8988T (cell line): ENCODE measurements at places on chromosomes 6 and 20.

DNA sequence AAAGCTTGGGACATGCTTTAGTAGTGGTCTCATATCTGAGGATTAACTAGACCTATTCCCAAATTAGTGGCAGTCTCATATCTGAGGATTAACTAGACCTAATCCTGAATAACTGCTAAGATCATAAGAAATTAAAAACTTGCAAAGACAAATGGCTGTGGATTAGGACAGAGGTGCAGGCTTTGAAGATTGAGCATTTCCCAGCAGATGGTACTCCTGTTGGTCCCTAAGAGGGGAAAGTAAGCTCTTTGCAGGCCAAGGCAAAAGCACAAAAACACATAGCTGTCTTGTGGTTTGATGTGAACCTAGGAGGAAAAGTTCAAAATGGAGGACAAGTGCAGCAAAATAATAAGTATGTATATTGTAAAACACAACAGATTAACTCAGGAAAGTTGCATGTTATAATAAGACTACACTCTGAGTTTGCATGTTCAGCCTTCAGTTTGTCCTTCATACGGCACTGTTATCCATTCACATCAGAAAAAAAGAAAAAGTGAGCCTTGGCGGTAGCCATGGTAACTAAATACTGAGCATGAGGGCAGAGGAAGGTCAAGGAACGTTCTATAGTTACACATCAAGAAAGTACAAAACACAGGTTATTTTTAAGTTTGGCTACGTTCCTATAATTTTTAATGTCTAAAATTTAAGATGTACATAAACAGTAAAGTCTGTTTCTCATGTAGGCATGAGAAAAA, 62.8 kb downstream of the FILIP1 start:
- DNase-seq, result no peak

DNA sequence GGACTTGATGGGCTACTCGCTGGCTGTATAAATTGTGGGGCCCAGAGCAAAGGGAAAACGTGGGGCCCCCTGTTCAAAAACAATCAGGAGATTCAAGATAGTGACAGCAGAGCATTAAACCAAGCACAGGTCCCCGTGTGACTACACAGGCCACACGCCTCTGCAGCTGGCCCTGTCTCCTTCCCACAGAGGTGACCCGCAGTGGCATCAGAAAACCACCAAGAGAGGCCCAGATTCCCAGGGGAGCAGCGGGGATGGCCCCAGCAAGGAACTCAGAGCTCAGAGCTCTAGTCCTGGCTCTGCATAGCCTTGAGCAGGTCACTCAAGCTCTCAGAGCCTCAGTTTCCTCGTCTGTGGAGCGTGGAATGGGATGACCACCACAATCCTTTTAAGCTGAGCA, 57.6 kb downstream of the CPNE5 start:
- no peak for DNase-seq

GRCh38 chr20:18973529-18974173, 160.1 kb downstream of the SCP2D1 start:
- DNase-seq, result no peak

- no peak for DNase-seq
Observed at GRCh38 chr20:64052987-64053840, 3.8 kb upstream of the SOX18 start.

- DNase-seq, result no peak
Observed at GRCh38 chr6:16600701-16601100, 160.6 kb downstream of the ATXN1 start.

- DNase-seq, result no peak
Observed at GRCh38 chr6:99011151-99011550, 63.4 kb upstream of the FBXL4 start.

DNA sequence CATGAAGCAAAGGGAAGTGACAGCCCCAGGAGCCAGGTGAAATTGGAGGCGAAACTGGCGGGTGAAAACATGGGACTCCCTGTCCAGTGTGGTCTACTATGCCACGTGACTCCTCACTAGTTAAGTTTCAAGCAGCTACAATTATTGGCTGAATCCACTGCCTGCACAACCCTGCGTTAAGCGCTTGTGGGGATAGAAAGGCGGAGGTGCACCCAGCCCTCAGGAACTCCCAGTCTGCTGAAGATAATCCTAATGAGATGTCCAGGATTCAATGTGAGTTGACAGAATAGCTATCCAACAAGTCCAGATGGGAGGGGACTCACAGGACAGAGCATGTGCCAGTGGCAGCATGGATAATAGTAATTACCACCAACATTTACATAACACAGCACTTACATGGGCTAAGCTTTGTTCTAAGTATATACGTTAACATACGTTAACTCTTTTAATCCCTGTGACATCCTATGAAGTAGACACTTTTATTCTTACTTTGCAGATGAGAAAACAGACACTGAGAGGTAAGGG, 1.8 kb downstream of the MOCS1 start:
- DNase-seq, result no peak

GRCh38 chr20:12237772-12238171, 320.1 kb downstream of the BTBD3 start:
- no peak for DNase-seq

DNA sequence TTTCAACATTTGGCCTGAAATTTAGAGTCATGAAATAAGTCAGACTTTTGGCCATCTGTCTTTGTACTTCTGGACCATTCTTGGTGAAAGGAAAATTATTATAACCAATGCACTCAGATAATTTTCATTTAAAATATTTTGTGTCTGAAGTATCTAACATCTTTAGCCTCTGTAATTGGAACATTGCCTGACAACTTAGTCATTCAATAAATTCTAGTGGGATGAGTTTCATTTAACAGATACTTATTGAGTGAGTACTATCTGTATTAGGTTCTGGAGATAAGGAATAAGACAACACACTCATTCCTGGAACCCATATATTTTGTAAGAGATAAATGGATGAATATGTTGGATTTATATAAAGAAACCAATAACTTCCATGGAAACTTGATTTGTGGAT, 536.0 kb downstream of the BCKDHB start:
- no peak for DNase-seq

DNA sequence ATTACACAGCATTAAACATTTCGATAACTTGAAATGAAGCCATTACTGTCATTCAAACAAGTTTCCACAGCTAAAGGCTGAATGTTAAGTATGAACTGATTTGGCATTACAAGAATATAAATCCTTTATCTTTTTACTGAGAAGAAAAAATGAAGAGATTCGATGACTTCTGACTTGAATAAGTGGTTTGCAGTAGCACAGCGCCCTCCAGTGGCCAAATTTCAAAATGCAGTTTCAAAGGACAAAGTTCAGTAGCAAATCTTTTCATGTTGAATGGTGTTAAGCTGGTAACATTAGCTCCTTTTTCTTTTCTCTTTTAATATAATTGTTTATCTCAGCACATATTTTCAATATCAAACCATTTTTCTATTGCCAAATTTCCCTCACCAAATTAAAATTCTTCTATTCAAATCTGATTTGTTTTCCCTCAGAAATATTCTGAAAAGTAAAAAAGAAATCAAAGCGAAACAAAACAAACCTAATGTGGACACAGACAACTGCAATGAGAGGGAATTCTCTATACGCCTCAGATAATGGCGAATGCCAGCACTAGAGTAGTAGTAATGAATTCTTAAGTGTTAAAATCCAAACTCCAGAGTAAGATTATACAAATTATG, 145.7 kb downstream of the BTBD9 start:
- no peak for DNase-seq

DNA sequence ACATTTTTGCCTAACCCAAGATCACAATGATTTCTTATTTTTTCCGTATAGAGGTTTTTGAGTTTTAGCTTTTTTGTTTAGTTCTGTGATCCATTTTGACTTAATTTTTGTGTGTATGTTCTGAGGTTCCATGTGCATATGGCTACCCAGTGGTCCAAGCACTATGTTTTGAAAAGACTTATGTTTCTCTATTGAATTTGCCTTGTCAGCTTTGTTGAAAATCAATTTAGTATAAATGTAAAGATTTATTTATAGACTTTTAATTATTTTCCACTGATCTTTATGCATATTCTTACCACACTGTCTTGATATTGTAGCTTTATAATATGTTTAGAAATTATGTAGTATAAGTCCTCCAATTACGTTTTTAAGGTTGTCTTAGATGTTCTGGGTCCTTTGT, 10.2 kb downstream of the TM9SF4 start:
- DNase-seq, result no peak

GRCh38 chr20:61803416-61803914, 262.2 kb downstream of the TAF4 start:
- DNase-seq, result no peak

DNA sequence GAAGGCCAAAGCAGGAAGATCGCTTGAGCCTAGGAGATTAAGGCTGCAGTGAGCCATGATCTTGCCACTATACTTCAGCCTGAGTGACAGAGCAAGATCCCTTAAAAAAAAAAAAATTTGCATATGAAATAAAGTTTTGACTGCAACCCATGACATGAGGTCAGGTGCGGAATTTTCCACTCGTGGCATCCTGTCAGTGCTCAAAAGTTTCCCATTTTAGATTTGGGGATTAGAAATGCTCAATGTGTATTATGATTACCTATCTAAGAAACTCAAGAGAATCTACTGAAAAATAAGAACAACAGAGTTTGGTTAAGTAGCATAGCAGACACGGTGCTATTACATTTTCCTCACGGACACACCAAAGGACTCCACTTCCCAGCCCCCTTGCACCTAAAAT, 11.7 kb downstream of the SLC23A2 start:
- DNase-seq, result no peak

GRCh38 chr20:6029538-6029937, 24.3 kb downstream of the LRRN4 start:
- no peak for DNase-seq

DNA sequence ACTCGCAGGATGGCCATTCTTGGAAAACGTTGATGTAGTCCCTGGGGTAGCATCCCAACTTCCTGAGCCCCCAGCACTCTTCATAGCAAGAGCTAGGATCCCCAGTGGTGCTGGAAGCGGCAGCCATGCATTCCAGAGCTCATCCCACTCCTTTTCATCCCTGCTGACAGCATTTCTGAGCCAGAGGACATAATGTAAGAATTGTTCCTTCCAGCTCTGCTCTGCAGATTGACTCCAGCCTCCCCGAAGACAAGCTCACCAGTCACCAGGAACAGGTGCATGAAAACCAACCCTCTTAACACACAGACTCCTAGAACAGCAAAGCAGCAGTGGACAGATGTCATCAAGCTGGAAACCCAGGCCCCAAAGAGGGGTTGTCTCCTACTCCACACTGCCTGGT, 3.8 kb downstream of the SLC13A3 start:
- no peak for DNase-seq

DNA sequence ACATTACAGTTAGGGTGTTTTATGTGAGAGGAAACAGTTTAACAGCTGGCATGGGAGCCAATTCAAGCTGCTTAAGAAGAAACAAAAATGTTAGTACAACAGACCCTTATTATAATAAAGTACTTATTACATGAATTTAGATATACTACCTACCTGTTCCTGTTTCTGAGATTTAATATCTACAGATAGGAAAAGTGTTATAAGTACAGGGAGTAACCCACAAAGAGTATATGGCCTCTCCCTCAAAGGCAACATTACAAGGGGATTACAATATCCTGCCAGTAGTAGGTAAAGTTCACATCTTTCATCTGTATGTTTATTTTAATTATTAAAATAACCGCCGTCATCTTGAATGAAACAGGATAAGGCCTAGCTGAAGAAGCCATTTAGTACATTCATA, 1.8 kb upstream of the ME1 start:
- no peak for DNase-seq

DNA sequence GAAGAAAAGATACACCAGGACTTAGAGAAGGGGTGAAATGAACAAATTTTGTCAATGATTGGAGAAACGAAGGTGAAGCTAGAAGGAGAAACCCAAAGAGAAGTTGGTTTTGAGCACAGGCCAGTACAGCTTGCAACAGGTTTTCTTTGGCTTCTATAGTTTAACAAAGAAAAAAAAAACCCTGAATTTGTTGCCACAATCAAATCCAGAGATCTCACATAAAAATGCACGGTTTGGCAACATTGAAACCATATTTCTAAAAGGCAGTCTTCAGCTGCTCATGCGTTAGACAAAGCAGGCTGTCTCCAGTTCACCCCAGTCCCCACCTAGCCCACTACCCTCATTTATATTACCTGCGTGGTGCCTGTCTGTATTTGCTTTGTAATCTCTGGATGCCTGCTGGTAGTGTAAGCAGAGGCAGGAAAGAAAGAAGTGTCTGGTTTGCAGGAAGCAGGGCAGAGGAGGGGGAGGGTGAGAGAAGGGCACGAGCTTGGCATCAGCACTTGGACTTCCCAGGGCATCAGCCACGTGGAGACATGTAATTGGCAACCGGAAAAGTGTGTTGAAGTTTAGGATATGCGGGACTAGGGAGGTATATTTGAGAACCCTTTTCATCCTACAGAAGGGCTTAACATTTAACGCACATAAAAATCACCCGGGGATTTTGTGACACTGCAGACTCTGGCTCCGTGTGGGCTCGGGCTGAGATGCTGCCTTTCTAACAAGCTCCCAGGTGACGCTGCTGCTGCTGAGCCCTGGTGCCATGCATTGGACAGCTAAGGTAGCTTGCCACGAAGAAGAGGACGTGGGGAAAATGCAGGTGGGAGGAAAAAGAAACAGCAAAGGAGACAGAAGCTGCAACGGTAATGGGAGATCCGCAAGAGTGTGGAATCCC, 14.4 kb downstream of the PFDN4 start:
- no peak for DNase-seq

GRCh38 chr6:126926926-126927325, 191.5 kb upstream of the RSPO3 start:
- DNase-seq, result no peak

DNA sequence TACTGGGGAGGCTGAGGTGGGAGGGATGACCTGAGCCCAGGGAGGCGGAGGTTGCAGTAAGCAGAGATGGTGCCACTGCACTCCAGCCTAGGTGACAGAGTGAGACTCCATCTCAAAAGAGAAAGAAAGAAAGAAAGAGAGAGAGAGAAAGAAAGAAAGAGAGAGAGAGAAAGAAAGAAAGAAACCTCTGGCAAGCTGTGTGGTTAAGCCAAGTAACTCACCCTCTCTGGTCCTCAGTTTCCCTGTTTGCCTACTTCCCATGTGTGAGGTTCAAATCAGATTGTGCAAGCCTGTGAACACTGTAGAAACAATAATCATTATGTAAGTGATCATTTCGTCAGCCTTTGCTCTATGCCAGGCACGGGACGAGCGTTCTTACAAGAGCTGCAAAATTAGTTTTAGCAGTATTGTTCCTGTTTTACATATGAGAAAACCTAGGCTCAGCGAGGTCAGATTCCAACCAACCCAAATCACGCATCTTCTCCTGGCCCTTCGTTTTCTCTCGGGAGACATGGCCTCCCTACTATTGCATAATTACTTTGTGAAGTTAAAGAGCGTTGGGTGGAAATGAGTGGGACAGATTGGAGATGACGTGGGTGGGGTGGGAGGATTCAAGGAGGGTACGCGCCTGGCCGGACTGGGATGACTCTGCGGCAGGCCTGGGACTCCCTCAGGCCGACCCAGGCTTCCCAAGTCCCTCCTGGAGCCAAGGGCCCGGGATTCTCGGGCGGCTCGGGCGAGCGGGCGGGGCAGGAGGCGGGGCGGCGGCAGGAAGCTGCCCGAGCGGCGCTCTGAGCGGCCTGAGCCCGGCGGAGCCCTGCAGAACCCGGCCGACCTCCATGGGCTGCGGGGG, at the start of gene SNX21:
SNX21 (plus strand) TSS at position 770 of the 853 bp plus-strand sequence. CDS start 121 bp downstream, outside the sequence.
- peak; percentile 85 for DNase-seq

GRCh38 chr6:6803180-6803977, 214.9 kb downstream of the LY86 start:
- no peak for DNase-seq

GRCh38 chr6:25913741-25914140, 16.8 kb downstream of the SLC17A2 start:
- DNase-seq, result no peak
